ENCODE measurements at places on chromosomes 6 and 20. TPM values are rescaled to one million over a fixed set of nuclear protein-coding genes. Genes with fewer than 3 reads are reported as not detected.

GRCh38 chr6:44270526-44271405 lies 516 bp downstream of the TMEM151B start:
- no peak for DNase-seq

DNA sequence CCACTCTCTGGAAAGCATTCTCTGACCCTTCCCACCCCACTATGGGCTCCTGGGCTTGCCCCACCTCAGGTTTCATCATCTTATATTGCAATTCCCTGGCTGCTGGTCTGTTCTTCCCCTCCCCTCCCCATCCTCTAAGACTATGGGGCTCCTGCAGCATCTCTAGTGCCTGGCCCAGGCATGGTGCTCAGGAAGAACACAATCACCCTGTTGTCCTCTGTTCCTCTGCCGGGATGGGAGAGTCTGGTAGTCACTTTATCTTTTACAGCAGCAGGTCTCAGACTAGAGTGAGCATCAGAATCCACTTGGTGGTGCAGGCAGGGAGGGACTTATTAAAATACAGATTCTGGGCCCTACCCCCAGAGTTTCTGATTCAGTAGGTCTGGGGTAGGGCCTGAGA lies 5.0 kb upstream of the LPIN3 start:
- DNase-seq, result no peak

DNA sequence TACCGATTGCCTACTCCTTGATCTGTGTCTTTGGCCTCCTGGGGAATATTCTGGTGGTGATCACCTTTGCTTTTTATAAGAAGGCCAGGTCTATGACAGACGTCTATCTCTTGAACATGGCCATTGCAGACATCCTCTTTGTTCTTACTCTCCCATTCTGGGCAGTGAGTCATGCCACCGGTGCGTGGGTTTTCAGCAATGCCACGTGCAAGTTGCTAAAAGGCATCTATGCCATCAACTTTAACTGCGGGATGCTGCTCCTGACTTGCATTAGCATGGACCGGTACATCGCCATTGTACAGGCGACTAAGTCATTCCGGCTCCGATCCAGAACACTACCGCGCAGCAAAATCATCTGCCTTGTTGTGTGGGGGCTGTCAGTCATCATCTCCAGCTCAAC lies 13.5 kb downstream of the CCR6 start:
- DNase-seq, result no peak

- DNase-seq, result no peak
These were observed 116.0 kb downstream of the TRMT11 start for GRCh38 chr6:126102358-126102757.

DNA sequence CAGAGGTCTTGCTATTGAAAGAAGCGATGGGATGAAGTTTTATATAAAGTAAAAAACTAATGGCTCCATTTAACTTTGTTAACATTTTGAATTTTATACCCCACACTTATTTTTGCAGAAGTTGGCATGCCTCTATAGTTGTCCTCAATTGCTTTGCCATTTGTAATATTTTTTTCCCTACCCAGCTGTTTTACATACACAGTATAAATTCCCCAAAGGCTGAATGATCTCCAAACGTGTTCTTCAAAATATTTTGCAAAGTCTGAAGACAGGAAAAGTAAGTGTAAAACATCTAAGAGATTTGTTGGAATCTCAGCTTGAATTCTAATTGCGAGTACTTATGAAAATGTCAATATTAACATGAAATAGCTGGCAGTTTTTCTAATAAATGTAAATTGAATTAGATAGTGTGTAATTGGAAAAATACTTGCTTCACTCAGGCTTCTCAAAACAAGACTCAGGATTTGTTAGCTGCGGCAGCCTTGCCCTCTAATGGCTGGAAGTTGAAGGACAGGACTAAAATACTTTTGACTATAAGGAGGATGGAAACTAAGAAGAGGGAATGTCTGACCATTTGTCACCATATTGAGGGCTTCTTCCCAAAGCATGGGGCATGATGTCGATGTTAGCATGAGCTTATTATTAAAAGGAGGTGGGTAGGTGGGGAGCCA lies 226.8 kb downstream of the UST start:
- no peak for DNase-seq

DNA sequence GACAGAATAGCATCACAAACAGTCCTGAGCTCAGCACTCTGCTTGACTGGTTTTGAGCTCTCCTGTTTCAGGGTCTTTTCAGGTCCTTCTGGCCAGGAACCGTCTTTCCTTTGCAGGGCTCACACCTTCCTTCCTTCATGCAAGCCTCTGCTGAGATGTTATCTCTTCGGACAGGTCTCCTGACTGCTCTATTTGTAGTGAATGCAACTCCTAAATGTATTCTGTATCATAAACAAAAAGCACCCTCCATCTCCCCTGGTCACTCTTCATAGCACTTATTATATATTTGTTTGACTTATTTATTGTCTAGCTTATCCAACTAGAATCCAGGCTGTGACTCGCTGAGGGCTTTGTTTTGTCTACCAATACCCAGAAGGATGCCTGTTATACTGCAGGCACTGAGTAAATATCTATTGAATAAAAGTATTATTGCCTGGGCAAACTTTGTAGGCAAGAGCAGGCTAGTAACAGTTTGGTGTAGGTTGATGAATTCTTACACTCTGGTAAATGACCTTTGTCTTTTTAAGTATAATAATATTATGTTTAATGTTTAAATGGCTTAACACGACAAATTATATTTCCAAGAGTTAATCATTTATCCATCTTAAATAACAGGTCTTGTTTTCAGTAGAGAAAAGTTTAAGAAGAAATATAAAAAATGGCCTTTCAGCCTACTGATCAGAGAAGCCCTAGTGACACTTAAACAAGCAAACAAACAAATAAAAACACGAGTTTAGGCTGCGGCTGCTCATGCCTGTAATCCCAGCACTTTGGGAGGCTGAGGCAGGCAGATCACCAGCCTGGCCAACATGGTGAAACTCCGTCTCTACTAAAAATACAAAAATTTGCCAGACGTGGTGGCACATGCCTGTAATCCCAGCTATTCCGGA lies 199.7 kb downstream of the BCAS1 start:
- no peak for DNase-seq

The REM1 gene
- not detected for total RNA-seq

The LY6G6D gene
- not detected for total RNA-seq
